GM12878 (cell line): ENCODE measurements at places on chromosomes 6 and 20.

DNA sequence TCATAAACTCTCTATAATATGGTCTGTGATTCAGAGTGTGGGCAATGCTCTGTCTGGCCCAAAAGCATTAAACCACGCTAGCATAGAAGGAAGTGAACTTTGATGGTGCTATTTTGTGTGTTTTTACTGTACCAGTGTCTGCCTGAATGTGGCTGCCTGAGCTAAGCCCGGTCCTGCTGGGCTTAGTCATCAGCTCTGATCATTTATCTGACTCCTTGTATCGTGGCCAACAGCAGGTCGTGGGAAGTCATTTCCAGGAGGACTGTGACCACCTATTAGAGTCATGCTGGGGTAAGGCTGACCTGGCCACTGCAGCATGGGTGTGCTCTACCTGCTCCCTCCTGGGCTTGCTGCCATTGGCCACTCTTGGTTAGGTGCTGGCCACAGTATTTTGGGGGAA, 239.1 kb upstream of the CEP162 start:
- DNase-seq: no peak

DNA sequence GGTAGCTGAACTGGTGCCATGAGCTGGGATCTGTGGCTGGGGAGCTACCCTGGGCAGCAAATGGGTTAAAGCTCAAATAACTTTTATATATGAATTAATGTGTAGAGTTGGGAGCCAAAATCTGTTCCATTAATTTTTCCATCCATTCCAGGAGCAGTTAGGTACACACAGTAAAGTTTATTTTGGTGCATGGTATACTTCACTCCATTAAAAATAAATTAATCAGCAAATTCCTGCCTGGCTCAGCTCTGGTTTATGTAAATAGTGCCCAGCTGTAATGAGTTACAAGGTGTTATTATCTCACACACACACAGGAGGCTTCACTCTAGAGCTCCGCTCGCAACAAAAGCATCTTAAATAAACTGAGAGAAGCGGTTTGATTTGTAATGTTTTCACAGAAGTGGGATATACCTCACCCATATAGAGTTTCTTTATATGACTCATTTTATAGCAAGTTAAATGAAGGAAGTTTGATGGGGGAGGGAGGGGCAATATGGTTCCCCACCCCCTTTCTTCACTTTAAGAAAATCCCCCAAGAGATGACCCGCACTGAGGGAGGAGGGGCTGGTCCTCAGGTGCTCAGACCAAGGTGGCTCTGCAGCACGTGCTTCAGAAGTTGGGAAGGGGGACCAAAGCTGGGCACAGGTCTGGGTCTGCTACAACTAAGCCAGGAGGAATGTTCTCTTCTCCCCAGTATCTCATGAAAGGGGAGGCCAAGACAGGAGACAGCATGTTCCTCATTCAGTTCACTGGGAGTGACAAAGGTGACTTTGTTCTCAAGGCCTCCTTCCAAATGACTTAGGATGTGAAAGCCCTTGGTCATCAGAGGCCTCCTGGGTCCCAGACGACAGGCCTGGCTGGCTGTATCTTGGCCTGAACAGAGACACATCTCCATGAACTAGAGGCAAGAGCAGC, 10.5 kb upstream of the FAM83C start:
- no peak for DNase-seq

GRCh38 chr6:159404296-159404695, 235.1 kb downstream of the FNDC1 start:
- DNase-seq: no peak

DNA sequence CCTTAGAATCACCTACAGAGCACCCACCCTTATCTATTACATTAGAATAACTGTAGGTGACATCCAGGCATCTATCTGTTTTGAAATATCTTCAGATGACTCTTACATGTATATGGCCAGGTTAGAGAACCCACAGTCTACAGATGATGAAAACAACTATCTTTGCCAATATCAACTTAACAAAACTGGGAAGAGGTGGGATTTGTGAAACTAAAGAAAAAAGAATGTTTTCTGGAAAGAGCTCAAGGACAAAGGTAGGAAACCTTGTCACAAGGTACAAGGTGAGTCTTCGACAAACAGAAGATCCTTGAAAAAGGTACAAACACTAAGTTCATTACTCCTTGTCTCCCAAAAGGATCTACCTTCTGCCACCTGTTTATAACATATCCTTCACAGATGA, 47.0 kb upstream of the DST start:
- no peak for DNase-seq

DNA sequence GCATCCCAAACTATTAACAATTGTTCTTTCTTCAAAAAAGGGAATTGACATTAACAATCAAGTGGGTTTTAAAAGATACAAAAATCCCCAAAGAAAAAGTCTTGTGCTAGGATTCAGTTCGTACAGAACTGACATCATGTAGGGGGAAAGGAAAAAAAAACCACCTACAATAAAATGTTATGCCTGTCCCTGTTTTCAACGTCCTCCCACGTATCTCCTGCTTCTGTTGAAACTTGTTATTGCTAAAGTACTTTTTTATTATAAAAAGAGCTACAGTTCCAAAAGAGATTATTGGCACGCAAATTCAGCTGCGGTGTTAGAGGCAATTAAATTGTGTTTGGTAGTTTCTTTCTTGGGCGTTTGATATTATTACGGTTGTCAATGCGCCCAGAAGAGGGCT, 102.8 kb upstream of the PHACTR1 start:
- no peak for DNase-seq

- no peak for DNase-seq
Observed at GRCh38 chr6:72811971-72812421, 190.1 kb downstream of the KCNQ5 start.

- DNase-seq: peak; percentile 95
Observed at GRCh38 chr6:32941214-32941768, 463 bp upstream of the HLA-DMB start.

GRCh38 chr20:18313411-18313810, 25.1 kb downstream of the ZNF133 start:
- no peak for DNase-seq

DNA sequence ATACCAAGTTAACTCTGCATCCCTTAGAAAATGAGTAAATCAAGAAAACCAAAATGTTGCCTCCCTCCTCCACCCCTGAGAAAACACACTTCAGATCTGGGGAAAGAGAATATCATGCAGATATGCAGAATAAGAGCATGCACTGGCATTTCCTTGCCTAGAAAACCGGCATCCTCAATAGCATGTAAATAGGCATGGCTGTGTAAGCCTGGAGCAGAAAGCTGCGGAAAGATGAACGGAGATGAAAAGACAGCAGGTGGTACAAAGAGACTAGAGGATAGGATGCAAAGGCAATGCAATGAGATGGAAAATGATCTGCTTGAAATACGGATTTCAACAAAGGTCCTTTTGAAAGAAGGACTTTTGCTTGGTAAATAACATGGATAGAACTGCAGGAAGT, 10.3 kb upstream of the GGTLC1 start:
- DNase-seq: no peak

DNA sequence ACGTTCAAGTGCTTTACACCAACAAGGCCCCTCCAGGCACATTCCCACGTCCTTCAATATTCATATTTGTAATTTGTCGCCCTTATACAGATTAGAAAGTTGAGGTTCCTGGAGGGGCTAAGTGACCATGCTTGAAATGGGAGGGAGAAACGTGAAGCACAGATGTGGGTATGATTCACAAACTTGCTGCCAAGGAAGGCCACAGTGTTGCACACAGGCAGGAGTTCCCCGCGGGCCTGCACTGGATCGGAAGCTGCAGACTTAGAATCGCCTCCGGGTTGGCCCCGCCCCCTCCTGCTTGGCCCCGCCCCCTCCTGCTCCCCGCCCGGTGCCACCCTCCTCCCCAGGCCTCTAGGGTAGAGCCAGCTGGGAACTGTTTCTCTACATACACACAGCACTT, 58.2 kb upstream of the QKI start:
- DNase-seq: no peak

DNA sequence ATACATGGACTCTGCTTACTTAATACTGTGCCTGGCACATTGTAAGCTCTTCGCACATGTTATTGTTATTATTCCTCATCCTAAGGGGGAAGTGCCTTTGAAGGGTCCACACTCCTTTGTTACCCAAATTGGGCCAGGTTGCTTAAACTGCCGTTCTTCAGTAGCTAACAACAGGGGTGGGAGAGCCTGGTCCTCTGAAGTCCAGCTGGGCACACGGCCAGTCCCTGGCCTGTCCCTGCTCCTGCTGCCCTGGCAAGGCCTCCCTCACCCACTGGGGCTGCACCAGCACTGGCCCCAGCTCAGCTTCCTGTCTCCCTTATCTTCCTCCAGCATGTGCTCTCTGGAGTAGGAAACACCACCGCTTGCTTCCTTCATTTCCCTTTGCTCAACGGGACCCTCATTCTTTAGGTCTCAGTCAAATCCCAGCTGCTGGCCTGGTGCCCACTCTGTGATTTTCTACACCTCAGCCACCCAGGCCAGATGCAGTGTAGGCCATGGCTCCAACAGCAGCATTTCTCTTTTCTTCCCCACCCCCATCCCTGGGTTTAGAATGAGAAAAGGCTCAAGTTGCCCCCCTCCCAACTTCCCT, 5.5 kb upstream of the PROCR start:
- no peak for DNase-seq

DNA sequence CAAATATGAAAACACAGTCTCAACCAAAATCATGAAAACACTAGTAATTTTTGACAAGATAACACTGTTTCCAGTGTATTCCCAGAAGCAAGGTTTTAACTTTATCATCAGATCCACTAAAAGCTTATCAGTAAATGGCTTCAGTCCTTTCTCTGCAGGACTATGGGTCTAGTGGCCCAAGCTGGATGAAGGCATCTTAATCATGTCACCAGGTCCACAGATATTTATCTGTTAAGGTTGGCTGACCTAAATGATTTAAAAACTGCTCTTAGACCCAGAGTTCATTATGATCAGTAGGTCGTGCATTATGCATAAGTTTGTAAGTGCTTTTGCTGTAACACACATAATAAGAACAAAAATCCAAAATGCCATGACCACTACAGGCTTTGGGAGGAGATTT, 118.0 kb downstream of the MAP3K7 start:
- DNase-seq: no peak

GRCh38 chr6:137487869-137488149, 6.4 kb downstream of the OLIG3 start:
- no peak for DNase-seq

GRCh38 chr6:48959251-48960060, 503.6 kb downstream of the MMUT start:
- no peak for DNase-seq

DNA sequence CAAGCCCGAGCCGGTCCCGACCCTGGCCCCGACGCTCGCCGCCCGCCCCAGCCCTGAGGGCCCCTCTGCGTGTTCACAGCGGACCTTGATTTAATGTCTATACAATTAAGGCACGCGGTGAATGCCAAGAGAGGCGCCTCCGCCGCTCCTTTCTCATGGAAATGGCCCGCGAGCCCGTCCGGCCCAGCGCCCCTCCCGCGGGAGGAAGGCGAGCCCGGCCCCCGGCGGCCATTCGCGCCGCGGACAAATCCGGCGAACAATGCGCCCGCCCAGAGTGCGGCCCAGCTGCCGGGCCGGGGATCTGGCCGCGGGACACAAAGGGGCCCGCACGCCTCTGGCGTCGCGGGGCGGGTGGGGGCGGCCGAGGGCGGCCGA, 37.5 kb downstream of the YTHDF1 start:
- no peak for DNase-seq

GRCh38 chr20:12315652-12316051, 398.0 kb downstream of the BTBD3 start:
- DNase-seq: no peak

DNA sequence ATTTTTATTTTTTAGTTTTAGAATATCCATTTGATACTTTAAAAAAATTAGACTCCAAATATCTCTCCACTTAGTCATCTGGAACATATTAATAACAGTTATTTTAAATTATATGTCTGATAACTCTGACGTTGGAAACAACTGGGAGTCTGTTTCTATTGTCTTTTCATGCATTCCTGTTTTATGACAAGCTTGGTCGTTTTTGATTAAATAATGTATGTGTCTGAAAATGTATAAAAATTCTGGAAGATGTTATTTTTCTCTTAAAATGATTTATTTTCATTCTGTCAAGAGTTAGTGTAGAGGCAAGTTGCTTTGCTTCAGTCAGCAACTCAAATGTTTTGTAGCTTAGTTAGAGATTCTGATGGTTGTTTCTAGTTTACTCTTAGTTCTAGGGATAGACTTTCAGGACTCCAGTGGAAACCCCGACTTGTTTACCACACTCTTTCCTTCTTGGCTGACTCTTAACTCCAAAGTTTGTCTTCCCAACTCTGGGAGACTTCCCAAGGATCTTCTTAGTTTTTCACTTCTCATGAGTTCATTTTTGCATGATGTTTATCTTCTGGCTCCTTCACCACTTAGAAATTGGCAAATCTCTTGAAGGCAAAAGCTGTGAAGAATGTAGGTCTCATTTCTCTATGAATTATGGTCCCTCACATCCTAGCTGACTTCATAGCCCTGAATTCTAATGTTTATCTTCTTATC, 190.9 kb downstream of the LAMA2 start:
- DNase-seq: no peak

GRCh38 chr20:23205211-23205610, 119.1 kb upstream of the CD93 start:
- DNase-seq: no peak

DNA sequence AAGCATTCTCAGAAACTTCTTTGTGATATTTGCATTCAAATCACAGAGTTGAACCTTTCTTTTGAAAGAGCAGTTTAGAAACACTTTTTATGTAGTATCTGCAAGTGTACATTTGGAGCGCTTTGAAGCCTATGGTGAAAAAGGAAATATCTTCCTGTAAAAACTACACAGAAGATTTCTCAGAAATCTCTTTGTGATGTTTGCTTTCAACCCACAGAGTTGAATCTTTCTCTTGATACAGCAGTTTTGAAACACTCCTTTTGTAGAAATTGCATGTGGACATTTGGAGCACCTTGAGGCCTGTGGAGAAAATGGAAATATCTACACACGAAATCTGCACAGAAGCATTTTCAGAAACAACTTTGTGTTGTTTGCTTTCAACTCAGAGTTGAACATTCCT, 612.3 kb upstream of the ZNF337 start:
- no peak for DNase-seq

GRCh38 chr20:32945710-32946221, 58.5 kb downstream of the SUN5 start:
- DNase-seq: no peak
